Stimulated activated CD8-positive, alpha-beta memory T cell treated with anti-CD3 and anti-CD28 coated beads, Interleukin-4, amount 100 ng/mL, for 4 hours (primary cell): ENCODE measurements at places on chromosomes 3 and 15.

- no peak for DNase-seq
These were observed 36.7 kb upstream of the GOLGA8B start for GRCh38 chr15:34620142-34620541.

- no peak for DNase-seq
These were observed 138.8 kb downstream of the SV2B start for GRCh38 chr15:91238644-91239425.

DNA sequence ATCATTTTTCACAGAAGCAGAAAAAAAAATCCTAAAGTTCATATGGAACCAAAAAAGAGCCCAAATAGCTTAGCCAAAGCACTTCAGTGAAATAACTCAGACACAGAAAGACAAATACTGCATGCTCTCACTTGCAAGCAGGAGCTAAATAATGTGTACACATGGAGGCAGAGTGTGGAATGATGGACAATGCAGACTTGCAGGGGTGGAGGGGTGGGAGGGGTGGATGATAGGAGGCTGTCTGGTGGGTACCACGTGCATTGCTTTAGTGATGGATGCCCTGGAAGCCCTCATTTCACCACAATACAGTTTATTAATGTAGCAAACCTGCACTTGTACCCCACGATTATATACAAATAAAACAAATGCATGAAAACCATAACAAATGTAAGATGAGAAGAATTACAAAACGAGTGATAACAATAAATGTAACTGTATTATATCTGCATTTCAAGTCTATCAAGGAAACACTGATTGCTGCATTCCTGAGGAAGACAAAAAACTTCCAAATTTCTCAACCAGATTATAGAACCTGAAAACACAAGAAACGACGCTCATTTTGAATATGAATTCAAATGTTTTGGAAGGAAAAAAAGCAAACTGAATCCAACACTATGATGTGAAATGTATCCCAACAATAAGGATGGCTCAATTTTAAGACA, 96.5 kb downstream of the DLG1 start:
- no peak for DNase-seq

- no peak for DNase-seq
These were observed 78.6 kb upstream of the TSEN2 start for GRCh38 chr3:12405432-12406272.

- DNase-seq = no peak
These were observed 19.5 kb downstream of the TRAK1 start for GRCh38 chr3:42110631-42111030.

- DNase-seq = no peak
These were observed 29.7 kb downstream of the GLCE start for GRCh38 chr15:69190091-69190490.

DNA sequence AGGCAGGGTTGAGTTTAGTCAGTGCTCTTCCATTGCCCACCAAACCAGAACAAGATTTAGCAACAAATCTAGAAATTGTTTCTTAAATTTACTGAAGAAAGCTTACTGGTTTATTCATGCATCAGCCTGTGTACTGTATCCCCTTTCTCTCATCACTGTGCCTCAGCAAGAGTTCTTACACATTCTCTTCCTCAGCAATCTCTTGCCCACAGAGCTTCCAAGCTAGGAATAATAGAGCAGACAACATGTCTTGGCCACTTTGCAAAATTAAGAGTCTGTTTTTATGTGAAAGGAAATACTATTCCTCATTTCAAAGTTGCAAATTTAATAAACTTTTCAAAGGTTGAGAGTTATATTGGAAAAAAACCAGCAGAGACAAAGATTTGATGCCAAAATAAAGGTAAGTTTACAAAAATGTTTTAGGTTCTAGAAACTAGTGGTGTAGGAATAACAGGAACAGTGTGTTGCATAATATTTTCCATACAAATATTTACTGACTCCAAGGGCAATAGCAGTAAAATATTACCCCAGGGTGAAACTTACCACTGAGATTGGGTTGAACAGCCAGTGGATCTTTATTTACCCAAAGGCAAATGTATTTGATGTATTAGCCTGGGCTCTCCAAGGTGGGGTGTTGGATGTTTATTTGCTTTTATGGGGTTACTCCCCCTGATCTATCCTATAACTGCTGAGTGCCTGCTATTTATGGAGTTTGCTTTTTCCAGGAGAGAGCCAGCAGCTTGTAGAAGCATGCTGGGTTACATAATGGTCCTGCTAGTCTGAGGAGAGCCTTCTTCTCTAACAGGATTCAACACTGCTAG, 276.7 kb downstream of the ADAMTSL3 start:
- no peak for DNase-seq
